ENCODE measurements at places on chromosomes 11 and 22.
A peak's percentile ranks its signal among the peaks of the same experiment; 100 is the strongest.

GRCh38 chr11:123742031-123742723 is 717 bp upstream of the ZNF202 start:
- DNase-seq, result no peak

GRCh38 chr11:64744544-64745188 is 724 bp upstream of the RASGRP2 start:
- DNase-seq, result no peak

GRCh38 chr11:70876685-70877084 is 375.7 kb downstream of the SHANK2 start:
- DNase-seq, result no peak

- peak; percentile 36 for DNase-seq
Observed at GRCh38 chr11:723120-723883, 17.3 kb downstream of the EPS8L2 start.

GRCh38 chr11:10379871-10380568 is 75.0 kb upstream of the AMPD3 start:
- DNase-seq, result peak; percentile 69

DNA sequence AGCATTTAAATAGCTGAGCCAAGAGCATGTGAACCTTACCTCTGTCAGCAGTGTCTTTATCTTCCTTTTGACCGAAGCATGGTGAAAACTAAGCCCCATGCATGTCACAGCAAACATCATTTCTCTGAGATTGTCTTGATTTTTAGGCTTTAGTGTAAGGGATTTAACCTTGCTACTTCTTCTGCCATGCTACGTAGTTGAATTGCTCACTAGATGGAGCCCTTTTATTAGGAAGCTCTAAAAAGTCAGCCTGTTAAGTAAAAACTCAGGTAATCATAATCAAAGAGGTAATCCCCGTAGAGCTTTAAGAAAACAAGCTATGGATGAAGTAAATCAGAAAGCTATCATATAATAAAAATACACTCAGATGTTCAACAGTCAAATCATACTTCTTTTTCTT is 149.5 kb downstream of the PGR start:
- peak; percentile 1 for DNase-seq

DNA sequence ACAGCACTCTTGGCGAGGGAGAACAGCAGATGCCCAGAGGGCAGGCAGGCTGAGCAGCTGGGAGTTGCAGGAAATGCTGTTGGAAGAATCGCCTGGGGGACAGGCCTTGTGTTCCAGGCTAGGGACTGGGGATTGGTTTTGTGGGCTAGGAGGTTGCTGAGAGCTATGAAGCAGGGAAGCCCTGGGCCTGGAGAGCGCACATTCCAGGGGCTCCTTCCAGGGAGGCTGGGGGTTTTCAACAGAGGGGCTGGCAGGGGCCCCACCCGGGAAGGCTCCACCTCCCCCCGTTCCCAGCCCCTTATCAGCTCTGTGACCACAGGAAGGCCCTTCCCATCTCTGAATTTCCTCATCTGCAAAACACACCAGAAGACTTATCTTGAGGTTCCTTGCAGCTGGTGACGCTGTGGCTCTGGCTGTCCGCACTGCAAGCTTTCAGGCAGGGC is 21.7 kb downstream of the WNT11 start:
- no peak for DNase-seq

- no peak for DNase-seq
Observed at GRCh38 chr22:19717691-19718455, 3.6 kb downstream of the SEPTIN5 start.

- DNase-seq, result no peak
Observed at GRCh38 chr22:28599693-28600092, 79.9 kb downstream of the TTC28 start.

- DNase-seq, result no peak
Observed at GRCh38 chr11:94823102-94823732, 55.1 kb downstream of the AMOTL1 start.

GRCh38 chr22:20238901-20239675 is 29.0 kb downstream of the RTN4R start:
- DNase-seq, result no peak

GRCh38 chr11:117476531-117477142 is 149.0 kb downstream of the CEP164 start:
- DNase-seq, result no peak

DNA sequence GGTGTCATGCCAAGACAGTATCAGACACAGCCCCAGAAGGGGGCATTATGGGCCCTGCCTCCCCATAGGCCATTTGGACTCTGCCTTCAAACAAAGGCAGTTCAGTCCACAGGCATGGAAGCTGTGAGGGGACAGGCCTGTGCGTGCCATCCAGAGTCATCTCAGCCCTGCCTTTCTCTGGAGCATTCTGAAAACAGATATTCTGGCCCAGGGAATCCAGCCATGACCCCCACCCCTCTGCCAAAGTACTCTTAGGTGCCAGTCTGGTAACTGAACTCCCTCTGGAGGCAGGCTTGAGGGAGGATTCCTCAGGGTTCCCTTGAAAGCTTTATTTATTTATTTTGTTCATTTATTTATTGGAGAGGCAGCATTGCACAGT is 14.6 kb downstream of the IL10RA start:
- no peak for DNase-seq

GRCh38 chr11:78187366-78188285 is 800 bp downstream of the KCTD21 start:
- no peak for DNase-seq

GRCh38 chr22:38774496-38775166 is 18.8 kb upstream of the SUN2 start:
- DNase-seq, result no peak

- DNase-seq, result no peak
Observed at GRCh38 chr11:134266841-134267251, 9.3 kb upstream of the GLB1L3 start.

- no peak for DNase-seq
Observed at GRCh38 chr11:125394296-125394695, 101.8 kb downstream of the FEZ1 start.

GRCh38 chr11:58805065-58805464 is 39.4 kb downstream of the GLYATL2 start:
- no peak for DNase-seq

GRCh38 chr22:23265368-23265700 is 85.0 kb downstream of the BCR start:
- DNase-seq, result no peak

GRCh38 chr11:108672113-108672512 is 7.2 kb downstream of the DDX10 start:
- DNase-seq, result no peak

DNA sequence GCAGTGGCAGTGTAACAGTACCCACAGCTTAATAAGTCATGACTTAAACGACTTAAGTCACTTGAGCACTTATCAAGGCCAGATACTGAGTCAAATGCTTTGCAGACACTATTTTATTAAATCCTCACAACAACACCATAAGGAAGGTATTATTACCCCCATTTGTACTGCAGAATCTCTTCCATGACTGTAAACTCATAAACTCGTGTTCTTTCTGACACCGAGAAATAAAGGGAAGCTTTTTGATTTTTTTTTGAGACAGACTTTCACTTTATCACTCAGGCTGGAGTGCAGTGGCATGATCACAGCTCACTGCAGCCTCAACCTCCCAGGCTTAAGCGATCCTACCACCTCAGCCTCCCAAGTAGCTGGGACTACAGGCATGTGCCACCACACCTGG is 103.8 kb downstream of the ABTB2 start:
- no peak for DNase-seq

- no peak for DNase-seq
Observed at GRCh38 chr11:72418834-72419560, 15.3 kb downstream of the CLPB start.

GRCh38 chr11:77752516-77752915 is 68.0 kb downstream of the RSF1 start:
- no peak for DNase-seq

GRCh38 chr11:74815966-74816365 is 67.3 kb downstream of the RNF169 start:
- DNase-seq, result no peak

- no peak for DNase-seq
Observed at GRCh38 chr22:47645923-47646322, 883.5 kb downstream of the TBC1D22A start.

GRCh38 chr11:122882857-122883645 is 492 bp downstream of the JHY start:
- DNase-seq, result no peak

GRCh38 chr11:15505155-15505554 is 390.4 kb downstream of the INSC start:
- no peak for DNase-seq

DNA sequence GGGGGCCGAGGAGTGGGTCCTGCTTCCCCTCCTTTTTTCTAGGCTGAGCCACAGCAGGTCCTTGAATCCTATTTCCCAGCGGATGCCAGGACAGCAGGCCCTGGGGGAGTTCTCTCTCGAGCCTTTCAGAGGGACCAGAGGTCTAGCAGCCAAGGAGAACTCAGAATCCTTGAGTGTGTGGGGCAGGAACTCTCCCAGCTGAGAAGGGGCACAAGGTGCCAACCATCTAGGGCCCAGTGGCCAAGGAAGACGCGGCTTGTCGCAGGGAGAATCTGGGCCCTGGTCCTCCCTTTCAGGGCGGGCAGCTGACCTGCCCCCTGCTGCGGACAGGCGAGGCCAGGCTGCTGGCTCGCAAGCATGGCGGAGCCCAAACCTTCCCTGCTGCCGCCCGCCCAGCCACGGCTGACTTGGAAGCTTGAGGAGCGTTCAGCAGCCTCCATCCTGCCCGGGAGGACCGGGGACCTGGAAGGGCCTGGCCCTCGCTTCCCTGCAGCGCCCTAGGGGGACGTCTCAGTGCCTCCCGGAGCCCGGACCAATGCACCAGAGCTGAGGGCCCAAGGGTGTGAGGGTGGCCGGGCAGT is 972 bp upstream of the TSSC4 start:
- no peak for DNase-seq

GRCh38 chr11:120061761-120062560 is 76.0 kb downstream of the TRIM29 start:
- no peak for DNase-seq

DNA sequence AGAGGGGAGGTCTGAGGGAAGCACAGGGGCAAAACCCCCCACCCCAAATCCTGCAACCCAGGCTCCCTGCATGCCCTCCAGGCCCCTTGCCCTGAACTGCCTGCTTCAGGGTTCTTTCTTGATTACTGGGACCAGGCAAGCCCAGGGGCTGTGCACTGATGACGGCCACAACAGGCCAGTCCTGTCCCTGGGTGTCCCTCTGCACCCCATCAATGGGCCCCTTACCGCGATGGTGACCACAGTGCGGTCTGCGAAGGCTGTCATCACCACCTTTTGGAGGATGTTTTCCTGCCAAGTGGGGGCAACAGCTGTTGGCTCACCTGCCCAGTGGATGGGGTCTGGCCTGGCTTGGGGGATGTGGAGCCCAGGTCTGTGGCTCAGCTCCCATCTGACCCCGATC is 5.0 kb upstream of the KCNJ11 start:
- DNase-seq, result no peak

DNA sequence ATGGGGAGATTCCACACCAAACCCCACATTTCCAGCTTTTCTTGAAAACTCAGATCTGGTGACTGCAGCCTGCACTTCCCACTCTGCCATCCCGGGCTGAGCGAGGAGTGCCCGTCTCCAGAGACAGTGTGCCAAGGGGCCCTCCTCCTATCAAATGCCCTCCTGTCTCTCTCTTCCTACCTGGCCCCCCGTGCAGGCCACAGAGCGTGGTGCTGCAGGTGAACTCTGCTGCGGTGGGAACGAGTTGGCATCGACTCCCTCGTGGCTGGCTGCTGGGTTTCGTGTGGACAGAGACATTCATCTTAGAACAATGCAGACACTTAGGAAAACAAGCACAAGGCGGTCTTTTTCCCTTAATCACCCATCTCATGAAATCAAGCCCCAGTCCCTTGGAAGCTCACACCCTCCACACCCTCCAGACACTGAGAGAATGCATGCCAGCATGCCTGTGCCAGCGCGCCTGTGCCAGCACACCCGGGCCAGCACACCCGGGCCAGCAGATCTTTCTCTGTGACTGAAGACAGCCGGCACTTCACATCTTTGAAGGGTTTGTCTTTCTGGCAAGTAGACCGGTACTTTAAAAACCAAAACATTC is 65.0 kb downstream of the PARVB start:
- DNase-seq, result no peak

- no peak for DNase-seq
Observed at GRCh38 chr11:69312453-69313404, 18.8 kb downstream of the MYEOV start.

DNA sequence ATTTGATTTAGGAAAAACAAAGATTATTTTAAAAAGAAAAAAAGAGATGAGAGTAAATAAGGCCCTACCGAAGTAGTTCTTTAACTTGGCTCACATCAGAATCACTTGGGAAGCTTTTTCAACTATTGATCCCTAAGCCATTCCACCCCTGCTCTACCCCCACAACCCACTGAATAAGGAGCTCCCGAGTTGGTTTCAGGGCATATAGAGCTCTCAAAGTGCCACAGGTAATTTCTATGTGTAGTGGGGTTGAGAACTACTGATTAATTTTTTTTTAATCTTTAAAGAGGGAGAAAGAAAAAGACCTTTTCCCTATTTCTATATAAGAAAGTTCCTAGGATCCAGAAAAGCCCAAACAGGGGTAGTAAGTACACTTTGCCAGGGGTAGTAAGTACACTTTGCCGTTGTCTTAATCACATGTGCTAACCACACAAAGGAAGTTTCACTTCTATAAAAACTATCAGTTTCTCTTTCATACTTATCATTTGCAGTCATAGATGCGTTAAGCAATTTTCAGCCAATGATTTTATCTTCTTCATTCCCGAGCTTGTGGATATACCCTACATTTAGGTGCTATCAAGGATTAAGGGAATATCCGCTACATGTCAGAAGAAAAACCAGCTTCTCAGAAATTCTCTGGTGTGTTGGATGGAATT is 108.4 kb upstream of the ZC3H12C start:
- no peak for DNase-seq

DNA sequence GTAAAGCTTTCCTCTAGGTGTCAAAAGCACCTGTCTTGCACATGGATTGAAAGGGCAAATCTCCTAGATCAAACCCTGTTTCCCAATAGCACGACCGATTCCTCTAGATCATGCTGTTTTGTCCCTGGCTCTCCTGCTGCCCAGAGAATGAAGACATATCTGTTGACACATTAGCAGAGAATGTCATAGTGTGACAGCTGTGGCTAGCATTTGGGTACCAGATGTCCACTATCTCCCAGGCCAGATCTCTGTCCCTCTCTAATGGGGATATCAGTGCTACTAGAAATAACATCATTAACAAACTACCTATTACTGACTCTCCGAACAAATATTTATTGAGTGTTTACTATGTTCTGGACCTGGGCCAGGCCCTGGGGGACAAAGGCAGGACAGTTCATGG is 72.4 kb upstream of the ISX start:
- DNase-seq, result no peak

DNA sequence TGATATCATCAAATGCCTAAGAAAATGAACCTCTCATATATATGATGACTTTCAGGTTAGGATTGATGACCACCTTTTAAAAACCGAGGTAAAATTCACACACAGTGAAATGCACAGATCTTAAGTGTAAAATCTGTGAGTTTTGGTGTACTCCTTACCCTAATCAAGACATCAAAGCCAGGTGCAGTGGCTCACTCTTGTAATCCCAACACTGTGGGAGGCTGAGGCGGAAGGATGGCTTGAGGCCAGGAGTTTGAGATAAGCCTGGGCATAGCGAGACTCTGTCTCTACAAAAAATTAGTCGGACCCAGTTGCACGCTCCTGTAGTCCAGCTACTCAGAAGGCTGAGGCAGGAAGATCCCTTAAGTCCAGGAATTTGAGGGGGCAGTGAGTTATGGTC is 140.4 kb downstream of the UVRAG start:
- no peak for DNase-seq
